Thyroid gland (tissue), 4 donors: ENCODE measurements at places on chromosomes 13 and 19. TPM values are rescaled to one million over a fixed set of nuclear protein-coding genes. Genes with fewer than 3 reads are reported as not detected.

- DNase-seq, result peak; percentile 58
- no peaks in the 10 kb centered on the region for H3K27me3 ChIP-seq
- H3K4me1 ChIP-seq, result peaks cover 7% of the 10 kb centered on the region
These were observed 557 bp downstream of the PSPC1 start for GRCh38 chr13:19782049-19782726.

- no peak for DNase-seq
- H3K36me3 ChIP-seq, result no peaks in the 10 kb centered on the region
- H3K27me3 ChIP-seq, result no peaks in the 10 kb centered on the region
- H3K4me3 ChIP-seq, result no peak overlapping the region
- no peaks in the 10 kb centered on the region for H3K4me1 ChIP-seq
These were observed 13.8 kb downstream of the SLC7A1 start for GRCh38 chr13:29581666-29582065.

DNA sequence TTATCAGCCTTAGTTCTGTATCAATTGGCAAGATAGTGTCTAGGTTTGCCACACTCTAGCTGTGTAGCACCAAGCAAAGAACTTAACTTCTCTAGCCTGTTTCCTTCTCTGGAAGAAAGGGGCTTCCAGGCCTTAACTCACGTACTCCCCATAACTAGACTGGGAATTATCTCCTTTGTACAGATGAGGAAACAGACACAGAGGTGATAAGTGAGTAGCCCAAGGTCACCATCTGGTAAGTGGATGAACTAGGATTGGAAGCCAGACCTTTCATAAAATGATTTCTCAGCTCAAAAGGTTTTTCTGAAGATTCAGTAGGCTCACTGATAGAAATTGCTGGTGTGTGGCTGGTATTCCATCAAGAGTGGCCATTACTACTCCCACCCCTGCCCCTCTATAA, 3.1 kb downstream of the ZNF428 start:
- H3K36me3 ChIP-seq, result peaks cover 5% of the 10 kb centered on the region
- DNase-seq, result no peak
- no peak overlapping the region for H3K4me3 ChIP-seq
- H3K27me3 ChIP-seq, result no peaks in the 10 kb centered on the region
- no peak overlapping the region for H3K27ac ChIP-seq

GRCh38 chr13:98428256-98428966, 148.5 kb downstream of the STK24 start:
- peaks cover 4% of the 10 kb centered on the region for H3K4me1 ChIP-seq
- H3K36me3 ChIP-seq, result peaks cover 7% of the 10 kb centered on the region
- no peaks in the 10 kb centered on the region for H3K27me3 ChIP-seq
- H3K27ac ChIP-seq, result no peak overlapping the region
- DNase-seq, result no peak
- H3K4me3 ChIP-seq, result no peak overlapping the region

- DNase-seq, result no peak
- H3K4me3 ChIP-seq, result no peak overlapping the region
- no peaks in the 10 kb centered on the region for H3K4me1 ChIP-seq
These were observed 21.4 kb downstream of the SIGLECL1 start for GRCh38 chr19:51272183-51272810.

DNA sequence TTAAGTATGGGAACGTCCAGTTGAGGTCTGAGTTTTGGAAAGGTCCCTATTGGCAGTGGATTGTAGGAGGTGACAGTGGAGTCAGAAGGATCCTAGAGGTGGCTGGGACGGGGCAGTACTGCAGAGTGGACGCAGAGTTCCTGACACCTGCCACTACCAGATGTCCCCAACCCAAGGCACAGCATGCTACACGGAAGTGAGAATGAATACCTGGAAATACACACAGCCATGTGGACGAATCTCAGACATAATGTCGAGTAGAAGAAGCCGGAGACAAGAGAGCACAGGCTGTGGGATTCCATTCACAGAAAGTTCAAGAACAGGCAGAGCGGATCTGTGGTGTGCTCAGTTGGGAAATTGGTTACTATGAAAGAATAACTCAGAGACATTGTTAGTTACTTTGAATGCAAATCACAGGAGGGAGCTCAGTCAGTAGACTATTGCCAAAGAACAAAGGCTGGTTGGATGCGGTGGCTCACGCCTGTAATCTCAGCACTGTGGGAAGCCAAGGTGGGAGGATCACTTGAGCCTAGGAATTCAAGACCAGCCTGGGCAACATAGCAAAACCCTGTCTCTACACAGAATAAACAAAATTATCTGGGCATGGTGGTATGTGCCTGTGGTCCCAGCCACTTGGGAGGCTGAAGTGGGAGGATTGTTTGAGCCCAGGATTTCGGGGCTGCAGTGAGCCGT, 37.4 kb downstream of the RYR1 start:
- no peak overlapping the region for H3K4me3 ChIP-seq
- H3K36me3 ChIP-seq, result no peaks in the 10 kb centered on the region
- H3K4me1 ChIP-seq, result no peaks in the 10 kb centered on the region
- no peak overlapping the region for H3K27ac ChIP-seq
- no peaks in the 10 kb centered on the region for H3K27me3 ChIP-seq

- no peaks in the 10 kb centered on the region for H3K36me3 ChIP-seq
- no peak overlapping the region for H3K4me3 ChIP-seq
- no peaks in the 10 kb centered on the region for H3K27me3 ChIP-seq
- H3K27ac ChIP-seq, result no peak overlapping the region
- DNase-seq, result no peak
These were observed 16.9 kb upstream of the SPIB start for GRCh38 chr19:50401605-50402450.

DNA sequence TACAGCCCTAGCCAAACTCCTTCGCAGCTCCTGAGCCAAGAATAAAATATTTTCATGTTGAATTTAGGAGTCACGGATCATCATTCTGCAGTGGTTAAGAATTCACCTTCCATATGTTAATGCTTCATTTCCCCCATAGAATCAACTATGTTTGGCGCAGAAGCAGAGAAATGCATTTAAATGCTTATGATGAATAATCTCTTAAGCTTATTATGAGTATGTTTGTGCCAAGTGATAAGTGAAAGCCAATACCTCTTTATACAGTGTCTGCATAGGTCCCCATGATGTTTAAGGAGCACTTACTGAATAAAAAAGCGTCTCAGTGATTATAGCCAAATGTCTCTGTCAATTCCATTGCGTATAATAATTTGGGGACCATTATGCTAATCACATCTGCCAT, 32.7 kb upstream of the POMP start:
- no peaks in the 10 kb centered on the region for H3K36me3 ChIP-seq
- peaks cover 9% of the 10 kb centered on the region for H3K4me1 ChIP-seq
- no peak overlapping the region for H3K27ac ChIP-seq
- DNase-seq, result no peak
- no peak overlapping the region for H3K4me3 ChIP-seq

Gene SPTBN4
- total RNA-seq, result 0.78 TPM

DNA sequence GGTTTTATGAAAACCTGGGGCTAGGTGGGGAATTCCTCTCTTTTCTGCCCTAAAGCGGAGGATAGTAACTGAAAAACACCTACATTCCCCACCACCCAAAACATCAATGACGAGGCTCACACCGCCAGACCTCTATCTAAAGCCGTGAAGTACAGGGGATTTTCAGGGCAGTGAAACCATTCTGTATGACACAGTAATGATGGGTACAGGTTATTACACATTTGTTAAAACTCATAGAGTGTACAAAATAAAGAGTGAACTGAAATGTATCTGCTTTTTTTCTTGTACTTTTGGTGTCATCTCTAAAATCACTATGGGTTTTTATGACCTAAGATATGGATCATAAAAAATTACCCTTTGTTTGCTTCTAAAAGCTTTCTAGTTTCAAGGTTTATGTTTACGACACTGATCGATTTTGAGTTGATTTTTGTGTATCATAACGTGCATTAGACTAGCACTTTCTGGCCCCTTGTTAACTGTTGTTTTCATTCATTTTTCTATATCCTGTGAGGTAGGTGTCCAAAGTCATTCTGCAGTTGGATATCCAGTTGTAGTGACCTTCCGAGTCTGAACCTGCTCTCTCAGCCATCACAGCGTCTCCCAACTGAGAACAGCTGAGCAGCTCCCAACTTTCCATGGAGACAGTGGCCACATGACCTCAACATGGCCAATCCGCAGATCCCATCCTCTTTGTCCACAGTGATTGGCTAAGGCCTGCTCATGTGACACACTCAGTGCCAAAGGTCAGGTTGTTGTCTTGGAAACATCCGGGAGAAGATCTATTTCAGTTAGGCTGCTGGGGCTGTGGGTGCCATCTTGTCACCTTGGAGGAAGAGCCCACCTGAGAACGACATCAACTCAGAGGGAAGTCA, 10.3 kb downstream of the MBD3L2B start:
- H3K27ac ChIP-seq, result no peak overlapping the region
- H3K36me3 ChIP-seq, result no peaks in the 10 kb centered on the region
- no peak overlapping the region for H3K4me3 ChIP-seq

DNA sequence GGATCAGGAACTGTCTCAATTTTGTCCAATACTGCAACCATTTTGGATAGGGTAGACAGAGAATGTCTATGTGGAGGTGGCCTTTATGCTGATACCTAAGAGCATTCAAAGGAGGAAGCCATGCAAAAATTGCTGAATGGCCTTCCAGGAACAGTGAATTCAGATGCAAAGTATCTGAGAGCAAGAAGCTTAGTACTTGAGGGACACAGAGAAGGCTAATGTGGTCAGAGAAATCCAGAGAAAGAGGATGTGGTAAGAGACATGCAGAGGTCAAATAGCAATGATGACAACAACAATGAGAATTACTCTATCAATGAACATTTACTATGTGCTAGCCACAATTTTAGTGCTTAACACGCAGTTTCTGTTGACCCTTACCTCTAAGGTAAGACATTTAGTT, 785.6 kb upstream of the KLHL1 start:
- H3K4me1 ChIP-seq, result no peaks in the 10 kb centered on the region
- H3K4me3 ChIP-seq, result no peak overlapping the region
- H3K27me3 ChIP-seq, result no peaks in the 10 kb centered on the region
- H3K36me3 ChIP-seq, result no peaks in the 10 kb centered on the region
- no peak for DNase-seq

DNA sequence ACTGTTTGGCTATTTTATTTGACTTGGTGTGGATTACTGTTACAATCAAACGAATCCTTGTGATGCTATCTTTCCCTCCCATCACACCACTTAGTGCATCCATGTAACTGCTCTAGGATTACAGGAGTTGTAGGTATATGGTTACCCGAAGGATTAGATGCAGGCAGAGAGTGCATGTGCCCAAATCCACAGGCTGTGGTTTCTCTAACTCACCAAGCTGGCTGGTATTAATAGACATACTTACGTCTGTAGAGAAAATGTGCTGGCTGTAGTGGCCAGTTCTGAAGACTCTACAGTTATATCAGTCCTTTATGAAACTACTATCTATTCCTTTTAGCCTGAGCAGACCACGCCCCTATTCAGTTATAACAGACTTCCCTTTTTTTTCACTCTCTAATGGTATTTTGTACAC, 1.1 kb upstream of the HMGB1 start:
- no peak for DNase-seq
- no peaks in the 10 kb centered on the region for H3K27me3 ChIP-seq
- H3K27ac ChIP-seq, result no peak overlapping the region

DNA sequence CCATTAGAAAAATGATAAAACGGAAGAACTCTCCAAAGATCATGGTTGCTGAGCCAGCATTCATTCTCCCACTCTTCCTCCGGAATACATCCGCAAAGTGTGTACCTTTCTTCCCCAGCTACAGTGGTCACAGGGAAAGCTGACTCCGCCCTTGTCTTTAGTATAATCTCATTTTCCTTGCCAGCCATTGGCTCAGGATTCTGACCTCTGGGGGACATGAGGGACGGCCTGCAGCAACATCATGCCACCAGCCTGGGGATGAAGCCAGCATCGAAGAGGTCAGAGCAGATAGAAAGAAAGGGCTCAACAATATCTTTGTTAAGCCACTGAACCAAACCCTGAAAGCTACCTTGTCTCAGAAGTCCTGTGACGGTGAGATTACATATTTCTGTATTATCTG, 46.3 kb upstream of the TPP2 start:
- no peak for DNase-seq
- no peak overlapping the region for H3K27ac ChIP-seq
- H3K4me3 ChIP-seq, result no peak overlapping the region
- no peaks in the 10 kb centered on the region for H3K36me3 ChIP-seq
- H3K4me1 ChIP-seq, result no peaks in the 10 kb centered on the region
- H3K27me3 ChIP-seq, result no peaks in the 10 kb centered on the region

Gene FCGBP
- 975 TPM for total RNA-seq

GRCh38 chr19:7706955-7707456, 5.1 kb upstream of the FCER2 start:
- H3K27me3 ChIP-seq, result no peaks in the 10 kb centered on the region
- DNase-seq, result no peak
- H3K27ac ChIP-seq, result no peak overlapping the region
- H3K4me1 ChIP-seq, result no peaks in the 10 kb centered on the region

DNA sequence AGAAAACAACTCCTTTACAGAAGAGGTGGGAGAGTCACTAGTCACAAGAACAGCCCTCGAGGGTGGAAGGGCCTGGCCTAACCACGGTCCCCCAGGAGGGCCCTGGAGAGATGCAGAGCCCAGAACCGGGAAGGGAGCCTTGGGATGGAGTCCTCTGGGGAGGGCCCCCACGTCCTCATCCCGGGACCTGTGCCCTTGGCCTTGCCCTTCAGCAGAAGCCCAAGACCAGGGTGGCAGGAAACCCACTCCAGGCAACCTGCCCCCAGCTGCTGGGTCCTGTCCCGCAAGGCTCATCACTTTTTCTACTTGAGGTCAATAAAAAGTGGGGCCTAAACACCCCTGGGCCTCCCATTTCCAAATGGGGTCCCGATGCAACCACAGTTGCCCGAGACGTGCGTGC, 2.3 kb upstream of the ATP8B3 start:
- H3K36me3 ChIP-seq, result peaks cover 47% of the 10 kb centered on the region
- DNase-seq, result no peak
- no peak overlapping the region for H3K27ac ChIP-seq
- H3K27me3 ChIP-seq, result no peaks in the 10 kb centered on the region
- H3K4me3 ChIP-seq, result no peak overlapping the region

DNA sequence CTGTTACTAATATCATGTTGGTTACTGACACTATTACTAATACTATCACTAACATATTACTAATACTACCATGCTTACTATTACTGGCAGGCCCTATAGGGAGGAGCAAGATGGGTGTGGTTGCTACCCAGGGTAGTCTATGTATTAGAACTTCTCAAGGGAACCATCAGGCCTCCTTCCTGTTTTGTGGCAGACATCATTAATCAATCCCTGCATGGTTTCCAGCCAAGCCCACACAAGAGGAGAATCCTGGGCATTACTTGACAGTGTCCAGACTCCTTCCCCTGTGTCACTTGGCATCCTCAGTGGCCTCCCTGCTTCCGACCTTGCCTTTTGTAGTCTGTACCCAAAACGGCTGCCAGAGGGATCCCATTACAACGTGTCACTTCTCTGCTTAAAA, 8.9 kb downstream of the HAS1 start:
- no peak for DNase-seq
- no peak overlapping the region for H3K27ac ChIP-seq
- no peak overlapping the region for H3K4me3 ChIP-seq
- no peaks in the 10 kb centered on the region for H3K36me3 ChIP-seq
- H3K27me3 ChIP-seq, result peaks cover 4% of the 10 kb centered on the region

Gene SELENOV
- total RNA-seq, result 2.7 TPM

Gene MAST3
- total RNA-seq, result 5.1 TPM

Gene ODAD3
- total RNA-seq, result 0.96 TPM

Gene ZNF492
- 0.22 TPM for total RNA-seq
